ENCODE measurements at places on chromosomes 16 and 17.

GRCh38 chr16:17395849-17396480, 74.8 kb downstream of the XYLT1 start:
- DNase-seq: no peak

DNA sequence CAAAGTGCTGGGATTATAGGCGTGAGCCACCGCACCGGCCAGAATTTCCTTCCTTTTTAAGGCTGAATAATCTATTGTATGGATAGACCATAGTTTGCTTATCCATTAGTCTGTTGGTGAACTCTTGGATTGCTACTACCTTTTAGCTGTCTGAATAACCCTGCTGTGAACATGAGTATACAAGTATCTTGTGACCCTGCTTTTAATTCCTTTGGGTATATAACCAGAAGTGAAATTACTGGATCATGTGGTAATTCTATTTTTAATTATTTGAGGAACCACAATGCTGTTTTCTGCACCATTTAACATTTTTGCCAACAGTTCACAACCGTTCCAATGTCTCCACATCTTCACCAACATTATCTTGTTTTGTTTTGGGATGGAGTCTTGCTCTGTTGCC, 4.6 kb upstream of the OTOA start:
- no peak for DNase-seq

GRCh38 chr16:18931756-18932155, 5.5 kb upstream of the SMG1 start:
- no peak for DNase-seq

DNA sequence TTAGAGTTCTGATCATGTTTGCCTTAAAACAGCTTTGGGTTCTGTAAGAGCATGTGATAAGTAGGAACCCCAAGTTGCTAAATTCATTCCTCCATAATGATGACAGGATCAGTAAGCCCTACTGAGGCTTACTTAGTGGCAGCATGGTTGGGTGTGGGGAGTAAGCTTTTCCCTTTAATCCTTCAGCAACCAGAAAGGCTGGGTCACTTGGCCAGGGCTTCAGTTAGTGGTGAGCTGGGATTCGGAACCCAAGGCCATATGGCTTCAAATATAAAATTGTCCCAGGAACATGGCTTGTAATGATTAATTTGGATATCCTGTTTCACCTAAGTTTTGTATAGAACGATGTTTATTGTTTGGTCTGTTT, 850 bp downstream of the GINS3 start:
- peak; percentile 19 for DNase-seq

- no peak for DNase-seq
Measured at GRCh38 chr17:16027708-16028584, 28.3 kb downstream of the TTC19 start.

DNA sequence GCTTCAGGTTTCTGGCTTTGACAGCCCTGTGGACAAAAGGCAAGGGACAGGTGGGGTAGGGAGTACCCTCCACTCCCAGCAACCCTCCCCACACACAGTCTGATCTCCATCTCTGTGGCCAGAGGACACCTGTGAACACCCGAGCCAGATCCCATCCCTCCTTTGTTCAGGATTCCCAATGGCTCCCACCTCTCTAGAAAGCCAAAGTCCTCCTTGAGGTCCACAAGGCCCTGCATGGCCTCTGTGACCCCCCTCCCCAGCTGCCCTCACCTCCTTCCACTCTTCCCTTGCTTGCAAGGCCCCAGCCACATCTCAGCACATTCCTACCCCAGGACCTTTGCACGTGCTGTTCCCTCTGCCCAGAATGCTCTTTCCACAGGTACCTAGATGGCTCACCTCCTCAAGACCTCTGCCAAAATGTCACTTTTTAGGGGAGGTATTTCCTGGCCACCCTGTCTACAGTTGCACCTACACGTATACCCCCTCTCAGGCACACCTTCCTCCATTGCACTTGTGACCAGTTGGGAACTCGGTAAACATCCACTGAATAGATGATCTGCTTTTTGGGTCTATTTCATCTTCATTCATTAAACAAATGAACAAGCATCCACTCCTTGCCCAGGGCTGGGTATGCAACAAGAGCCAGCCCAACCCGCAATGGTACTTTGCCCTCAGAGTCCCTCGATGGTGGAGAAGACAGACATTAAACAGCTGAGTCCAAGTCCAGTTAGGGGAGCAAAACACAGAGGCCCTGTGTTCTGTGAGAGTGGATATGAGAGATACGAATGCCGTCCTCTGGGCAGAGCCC, 107.0 kb downstream of the CRLF3 start:
- DNase-seq: no peak

DNA sequence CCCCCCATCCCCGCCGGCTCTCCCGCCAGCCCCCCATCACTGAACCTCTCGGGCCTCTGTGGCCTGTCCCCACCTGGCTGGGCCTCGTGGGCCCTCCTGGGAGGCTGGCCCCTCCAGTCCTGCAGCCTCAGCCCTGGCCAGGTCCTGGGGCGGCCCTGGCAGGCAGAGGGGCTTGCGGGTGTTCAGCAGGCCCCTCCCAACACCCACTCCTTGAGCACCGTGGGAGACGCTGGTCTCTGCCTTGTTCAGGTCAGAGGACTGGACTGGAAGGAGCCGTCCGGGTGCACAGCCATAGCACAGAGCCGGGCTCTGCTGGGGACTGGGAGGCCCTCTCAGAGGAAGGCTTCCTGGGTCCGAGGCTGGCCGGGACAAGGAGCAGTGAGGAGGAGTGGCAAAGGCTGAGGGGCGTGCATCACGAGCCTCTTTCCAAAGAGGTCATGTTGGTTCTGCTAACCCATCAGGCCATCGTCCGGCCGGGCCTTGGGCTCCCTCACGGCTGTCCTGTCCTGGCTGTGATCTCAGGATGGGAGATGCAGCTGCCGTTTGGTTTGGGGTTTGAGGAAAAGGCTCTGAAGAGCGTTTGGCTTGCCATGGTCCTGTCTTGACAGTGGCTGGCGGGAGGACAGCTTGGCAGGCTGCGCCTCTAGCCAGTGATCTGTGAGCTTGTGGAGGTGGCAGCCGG, 6.3 kb upstream of the PABPN1L start:
- DNase-seq: no peak

DNA sequence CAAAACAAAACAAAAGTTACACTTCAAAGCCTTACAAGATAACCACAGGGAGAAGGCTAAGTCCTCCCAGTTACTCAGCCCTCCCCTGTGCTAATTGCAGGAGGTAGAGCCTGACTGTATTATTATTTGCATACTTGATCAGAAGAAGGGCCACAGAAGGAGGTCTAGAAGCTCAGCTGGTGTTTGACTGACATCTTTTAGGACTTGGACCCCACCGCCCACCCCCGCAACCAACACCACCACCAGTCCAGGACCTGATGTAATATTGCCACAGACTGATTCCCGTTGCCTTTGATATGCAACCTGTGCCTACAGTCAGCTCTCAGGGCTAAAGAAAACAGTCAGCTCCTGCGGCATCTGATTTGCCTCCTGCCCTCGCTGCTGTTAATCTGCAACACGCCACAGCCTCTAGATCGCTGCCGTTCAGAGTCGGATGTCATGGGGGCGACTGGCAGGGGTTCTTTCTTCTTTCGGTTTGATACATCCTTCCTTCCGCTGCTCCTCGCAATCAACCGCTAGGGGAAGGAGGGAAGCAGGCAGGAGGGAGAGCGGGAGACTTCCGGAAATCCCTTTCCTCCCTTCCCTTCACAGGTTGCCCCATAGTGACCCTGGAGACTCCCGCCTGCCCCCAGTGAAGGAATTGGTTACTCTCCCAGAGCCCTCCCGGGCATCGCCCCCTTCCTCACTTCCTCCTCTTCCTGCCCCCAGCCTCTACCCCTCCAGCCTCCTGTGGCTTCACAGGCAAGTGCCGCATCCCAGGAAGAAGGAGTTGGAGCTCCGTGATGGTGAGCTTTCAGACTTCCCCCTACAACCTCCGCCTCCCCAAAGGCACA, 90.5 kb upstream of the SOX9 start:
- DNase-seq: no peak

GRCh38 chr17:40525294-40525693, 23.9 kb upstream of the TNS4 start:
- no peak for DNase-seq

DNA sequence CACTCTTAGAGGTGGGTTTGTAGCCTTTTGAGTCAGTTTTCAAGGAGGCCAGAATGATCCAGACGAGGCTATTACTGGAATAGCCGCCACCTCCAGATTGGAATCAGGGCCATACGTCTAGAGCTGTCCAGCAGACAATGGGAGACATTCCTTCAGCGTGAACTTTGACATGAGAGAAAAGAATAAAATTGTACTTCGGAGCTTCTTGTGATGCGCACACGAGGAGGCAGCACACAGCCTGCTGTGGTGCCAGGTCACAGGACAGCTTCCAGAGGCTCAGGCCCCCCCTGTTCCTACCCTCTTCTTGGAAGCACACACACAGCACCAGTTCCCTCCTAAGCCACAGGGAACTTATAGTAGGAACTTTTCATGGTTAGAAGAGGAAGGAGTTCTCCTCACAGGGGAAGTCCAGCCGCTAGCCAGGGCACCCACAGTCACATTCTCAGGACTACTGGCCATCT, 81.0 kb downstream of the VPS53 start:
- DNase-seq: no peak

GRCh38 chr17:65359016-65359415, 202.4 kb downstream of the AXIN2 start:
- DNase-seq: no peak

DNA sequence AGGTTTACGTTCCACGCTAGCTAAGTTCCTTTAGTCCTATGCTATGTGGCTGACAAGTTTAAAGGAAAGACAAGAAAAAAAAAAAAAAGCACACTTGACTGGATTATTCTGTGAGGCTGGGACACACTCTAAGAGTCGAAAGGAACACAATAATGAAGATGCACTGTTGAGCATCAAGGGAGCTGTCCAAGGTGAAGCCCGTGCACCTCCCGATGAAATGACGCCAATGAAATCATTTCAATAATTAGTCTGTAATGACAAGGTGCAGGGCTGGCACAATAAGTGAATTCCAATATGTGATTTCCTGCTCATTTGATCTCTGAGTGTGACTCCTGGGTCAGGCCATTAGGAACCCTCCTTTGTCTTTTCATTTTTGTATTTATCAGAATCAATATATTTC, 232.9 kb downstream of the CDH13 start:
- DNase-seq: no peak

- DNase-seq: no peak
Measured at GRCh38 chr17:44338702-44339101, 6.4 kb upstream of the GRN start.

- DNase-seq: no peak
Measured at GRCh38 chr17:5757314-5757907, 173.1 kb upstream of the NLRP1 start.

DNA sequence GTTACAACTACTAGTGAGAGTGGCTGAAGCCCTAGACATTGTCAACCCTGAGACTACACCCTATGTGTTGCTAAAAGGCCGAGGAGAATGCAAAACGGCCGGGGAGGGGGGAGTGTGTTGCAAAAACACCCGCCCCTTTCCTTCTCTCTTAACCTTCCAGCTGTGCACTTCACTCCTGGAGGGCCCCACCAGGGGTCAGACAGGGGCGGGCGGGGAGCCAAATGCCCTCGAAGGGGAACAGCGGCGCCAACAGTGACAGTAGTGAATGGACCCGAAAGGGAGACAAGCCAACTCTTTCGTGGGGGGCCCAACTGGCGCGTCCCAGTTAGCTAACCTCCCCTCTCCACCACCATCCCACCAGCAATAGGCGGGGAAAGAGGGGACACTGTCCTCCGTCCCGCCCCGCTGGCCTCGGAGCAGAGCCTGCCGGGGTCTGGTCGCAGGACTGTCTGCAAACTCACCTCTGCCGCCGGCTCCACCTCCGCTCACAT, 352 bp downstream of the MARF1 start:
- DNase-seq: peak; percentile 67

DNA sequence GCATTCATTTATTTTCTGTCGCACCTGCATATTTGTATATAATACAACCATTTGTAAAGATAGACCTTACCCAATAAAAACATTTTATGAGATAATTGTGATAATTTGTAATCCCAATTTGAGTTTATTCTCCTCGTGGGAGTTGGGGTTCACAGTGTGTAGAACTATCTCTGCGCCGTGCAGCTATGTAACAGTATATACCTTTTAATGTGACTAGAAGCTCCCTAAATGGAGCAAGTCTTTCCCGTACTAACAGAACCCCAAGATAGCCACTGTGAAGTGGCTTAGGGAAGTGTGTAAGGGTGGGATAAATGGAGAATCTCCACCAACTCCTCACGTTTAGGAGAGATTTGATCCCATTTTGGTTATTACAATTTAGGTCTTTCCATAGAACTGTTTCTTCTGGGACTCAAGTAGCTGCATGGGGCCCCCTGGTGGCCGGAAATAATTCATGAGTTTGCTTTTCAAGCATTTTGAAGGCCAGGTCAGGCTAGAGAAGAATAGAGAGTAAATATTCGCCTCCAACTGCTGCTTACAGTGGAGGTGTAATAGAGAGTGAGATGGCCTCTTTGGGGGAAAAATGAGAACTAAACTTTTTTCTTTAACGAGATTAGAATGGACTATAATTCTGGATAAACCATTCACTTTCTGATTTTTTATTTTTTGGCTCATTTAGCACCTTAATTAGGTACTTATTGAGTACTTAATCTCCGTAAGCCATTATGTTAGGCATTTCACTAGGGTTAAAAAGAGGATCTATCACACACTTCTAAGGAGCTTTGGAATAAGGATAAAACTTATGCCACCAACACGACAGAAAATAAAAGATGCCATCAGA, 4.5 kb downstream of the TMEM100 start:
- peak; percentile 77 for DNase-seq

GRCh38 chr17:79127534-79128135, 53.0 kb downstream of the ENGASE start:
- no peak for DNase-seq

GRCh38 chr16:31869511-31870201, 4.0 kb upstream of the ZNF267 start:
- DNase-seq: peak; percentile 74

DNA sequence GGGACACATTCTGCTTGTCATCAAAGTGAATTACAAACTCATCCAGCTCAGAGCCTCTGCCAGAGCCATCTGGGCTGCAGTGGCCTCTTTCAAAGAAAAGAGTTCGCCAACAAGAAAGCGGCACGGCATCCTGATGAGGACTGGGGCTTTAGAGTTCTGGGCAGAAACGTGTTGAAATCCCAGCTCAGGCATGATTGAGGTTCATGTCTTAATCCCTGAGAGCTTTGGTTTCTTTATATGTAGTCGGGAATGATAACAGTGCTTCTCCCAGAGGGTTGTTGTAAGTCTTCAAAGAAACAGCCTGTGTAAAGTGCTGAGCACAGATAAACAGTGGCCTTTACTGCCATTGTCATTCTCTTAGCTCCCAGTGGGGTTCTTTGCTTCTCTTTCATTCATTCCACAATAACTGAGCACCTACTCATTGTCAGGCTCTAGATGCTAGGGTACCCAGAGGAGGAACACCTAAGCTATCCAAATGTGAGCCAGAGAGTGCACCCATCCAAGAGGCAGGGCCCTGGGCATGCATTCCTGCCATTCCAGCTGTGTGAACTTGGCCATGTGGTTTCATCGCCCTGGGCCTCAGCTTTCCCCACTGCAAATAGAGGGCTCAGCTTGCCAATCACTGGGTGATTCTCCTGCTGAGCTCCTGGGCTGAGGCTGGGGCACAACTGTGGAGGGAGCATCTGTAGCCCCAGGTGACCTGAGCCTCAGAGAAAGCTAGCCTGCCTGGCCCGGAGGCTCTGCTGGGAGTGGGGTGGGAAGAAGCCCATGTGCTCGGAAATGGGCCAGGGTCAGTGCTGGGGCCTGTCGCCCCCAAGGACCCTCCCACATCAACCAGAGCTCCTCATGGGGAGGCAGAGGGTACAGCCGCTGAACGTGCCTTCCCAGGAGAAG, 38.3 kb upstream of the CRHR1 start:
- DNase-seq: no peak

- DNase-seq: no peak
Measured at GRCh38 chr17:67676305-67676704, 41.4 kb upstream of the NOL11 start.

GRCh38 chr16:78686601-78687000, 587.1 kb downstream of the WWOX start:
- no peak for DNase-seq

- DNase-seq: no peak
Measured at GRCh38 chr17:43855061-43855460, 8.1 kb downstream of the CD300LG start.

All from DND-41 (cell line).